DMS79 (cell line): ENCODE measurements at places on chromosomes 13 and 19.

- no peak for DNase-seq
Measured at GRCh38 chr19:7916103-7916954, 1.7 kb downstream of the TGFBR3L start.

DNA sequence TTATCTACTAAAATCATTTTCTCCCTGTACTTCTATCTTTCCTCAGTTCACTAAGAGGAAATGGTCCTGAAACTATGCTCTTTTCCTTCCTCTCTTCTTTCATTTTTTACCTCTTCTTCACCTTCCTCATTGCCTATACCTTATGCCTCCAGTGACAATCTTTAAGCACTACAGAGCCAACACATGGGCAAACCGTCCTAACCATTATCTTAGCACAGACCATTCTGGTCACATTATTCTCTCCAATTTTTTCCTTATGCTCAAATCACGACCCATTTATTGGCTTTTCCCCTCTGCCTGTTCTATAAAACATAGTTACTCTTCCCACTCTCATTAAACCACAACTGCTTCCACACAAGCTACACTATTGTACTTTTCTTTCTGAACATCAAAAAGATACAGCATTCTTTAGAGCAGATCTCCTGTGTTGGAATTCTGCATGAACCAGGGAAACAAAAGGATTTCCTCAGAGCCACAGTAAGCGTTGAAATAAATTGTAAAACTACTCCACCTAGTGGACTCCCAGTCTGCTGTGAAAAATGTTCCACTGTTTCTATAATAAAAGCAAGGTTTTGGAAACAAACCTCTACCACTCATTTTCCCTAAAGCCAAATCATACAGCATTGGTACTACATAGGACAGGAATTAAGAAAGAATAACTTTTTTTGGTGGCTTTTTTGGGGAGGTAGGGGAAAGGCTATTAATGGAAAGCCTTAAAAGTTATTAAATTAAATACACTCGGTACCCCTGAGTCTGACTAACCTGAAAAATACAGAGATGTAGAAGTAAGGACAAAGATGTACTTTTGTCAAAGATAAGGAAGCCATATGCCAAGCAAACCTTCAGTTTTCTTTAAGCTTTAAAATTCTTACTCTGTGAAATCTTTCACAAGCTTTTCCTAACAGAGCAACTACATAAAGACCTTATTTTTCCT is 19.5 kb downstream of the NUFIP1 start:
- DNase-seq, result no peak

DNA sequence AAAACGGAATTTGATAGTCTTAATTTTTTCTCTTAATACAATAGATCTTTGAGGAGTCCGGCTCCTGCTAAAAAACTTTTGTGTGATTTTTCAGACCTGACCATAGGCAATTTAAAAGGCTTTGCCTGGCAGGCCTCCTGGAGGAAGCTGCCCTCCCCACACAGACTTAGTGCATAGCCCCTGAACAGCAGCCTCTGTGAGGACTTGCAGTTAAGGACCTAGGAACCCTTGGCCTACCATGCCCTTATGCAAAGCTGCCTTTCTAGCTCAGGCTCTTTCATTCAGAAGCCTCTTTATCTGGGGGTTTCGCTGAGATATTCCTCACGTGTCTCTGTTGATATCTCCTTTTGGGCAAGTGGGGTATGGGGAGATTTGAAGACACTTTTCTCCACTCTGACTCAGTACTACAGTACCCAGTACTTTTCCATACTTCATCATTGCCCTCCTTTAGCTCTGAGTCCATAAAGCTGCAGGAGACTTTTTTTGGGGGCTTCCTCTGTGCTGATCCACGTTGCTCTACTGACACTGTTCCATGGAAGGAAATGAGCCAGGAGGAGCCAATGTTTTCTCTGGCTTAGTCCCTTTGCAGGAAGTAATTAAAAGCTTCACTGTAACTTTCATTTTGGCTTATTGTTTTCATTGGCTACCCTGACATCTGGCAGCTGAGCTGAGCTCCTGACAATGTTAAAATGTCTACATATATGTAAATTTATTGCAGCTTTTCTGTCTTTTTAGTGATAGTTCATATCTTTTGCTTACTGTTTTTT is 283.1 kb downstream of the TDRD3 start:
- DNase-seq, result no peak

DNA sequence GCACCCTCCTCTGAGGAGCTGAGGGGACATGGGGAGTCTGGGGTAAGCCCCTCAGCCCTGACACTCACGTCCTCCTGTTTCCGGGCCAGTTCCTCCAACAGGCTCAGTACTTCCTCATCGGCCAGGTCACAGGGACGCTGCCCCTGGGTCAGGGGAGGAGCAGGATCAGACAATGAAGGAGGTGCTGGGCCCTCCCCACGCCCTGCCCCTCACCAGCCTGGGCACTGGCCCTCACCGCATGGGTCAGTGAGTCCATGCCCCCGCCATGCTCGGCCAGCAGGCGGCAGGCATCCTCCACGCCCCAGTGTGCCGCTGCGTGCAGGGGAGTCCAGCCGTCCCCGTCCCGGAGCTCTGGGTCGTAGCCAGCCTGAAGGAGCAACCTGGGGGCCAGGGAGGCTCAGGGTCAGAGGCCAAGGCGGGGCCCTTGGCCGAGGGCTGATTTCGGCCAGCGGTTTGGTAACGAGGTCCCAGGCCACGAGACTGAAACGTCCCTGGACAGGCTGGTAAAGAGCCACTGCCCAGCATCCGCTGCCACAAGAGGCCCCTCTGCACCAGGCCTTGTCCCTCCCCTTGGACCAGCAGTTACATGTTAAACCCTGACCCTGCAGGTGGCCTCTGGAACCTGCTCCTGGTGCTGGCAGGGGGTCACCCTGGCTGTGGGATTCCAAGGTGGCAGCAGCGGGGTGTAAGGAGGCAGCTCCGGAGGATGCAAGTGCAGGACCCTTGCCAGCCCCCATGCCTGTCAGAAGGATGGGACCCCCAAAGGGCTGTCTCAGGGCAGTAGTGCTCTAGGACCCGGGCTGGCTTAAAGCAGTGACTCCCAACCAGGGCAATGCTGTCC is 18.5 kb downstream of the PPP1R12C start:
- no peak for DNase-seq

GRCh38 chr19:10718205-10719196 is 622 bp downstream of the DNM2 start:
- DNase-seq, result peak; percentile 7

DNA sequence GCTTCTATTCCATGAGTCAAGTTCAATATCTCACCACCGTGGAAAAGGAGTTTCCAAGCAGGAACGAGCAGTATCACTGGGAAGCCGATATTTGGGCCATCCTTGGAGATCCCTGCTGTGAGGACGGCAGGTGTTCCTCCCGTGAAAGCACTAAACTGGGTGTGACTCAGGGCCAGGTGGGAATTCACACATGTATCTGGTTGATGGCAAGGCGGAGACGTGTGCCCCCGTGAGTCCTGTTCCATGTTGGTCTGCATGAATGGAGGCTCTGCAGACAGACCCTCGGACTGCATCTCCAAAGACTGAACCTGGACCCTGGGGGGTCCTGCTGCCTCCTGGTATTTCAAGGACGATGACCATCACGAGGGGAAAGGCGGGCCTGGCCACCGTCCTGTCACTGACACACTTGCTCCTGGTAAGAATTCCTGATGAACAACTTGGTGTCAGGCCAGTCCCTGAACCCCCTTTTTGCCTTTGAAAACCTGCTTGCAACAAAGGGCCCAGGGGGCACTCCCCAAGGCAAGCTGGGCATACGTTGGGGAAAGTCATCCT is 22.8 kb upstream of the GAS6 start:
- no peak for DNase-seq

DNA sequence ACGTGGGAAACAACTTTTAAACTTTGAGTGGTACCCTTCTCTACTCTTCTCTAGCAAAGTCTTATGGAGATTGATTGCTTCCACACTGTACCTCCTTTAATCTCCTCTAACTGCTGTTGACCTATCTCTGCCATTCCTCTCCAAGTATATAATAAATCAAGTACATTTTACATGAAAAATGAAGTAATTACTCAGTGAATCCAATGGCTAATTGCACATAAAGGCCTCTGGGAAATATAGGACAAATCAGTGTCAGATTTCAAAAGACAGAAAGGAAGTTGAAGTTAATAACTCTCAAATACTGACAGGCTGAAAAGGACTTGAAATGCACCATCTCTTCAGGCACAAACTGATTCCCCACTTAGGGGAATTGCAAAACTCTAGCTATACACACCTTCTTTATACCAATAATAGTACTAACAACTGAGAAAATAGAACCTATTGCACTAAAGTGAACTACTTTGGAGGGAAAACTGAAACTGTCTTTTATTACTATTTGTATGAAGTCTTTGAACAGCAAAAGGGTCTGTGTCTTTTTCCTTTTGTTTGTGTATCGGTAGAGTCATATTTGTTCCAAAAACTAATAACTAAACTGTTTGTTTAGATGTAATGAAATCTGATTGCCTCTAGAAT is 701.1 kb downstream of the PCDH9 start:
- no peak for DNase-seq

- DNase-seq, result no peak
Measured at GRCh38 chr13:108383667-108384066, 114.1 kb downstream of the TNFSF13B start.

DNA sequence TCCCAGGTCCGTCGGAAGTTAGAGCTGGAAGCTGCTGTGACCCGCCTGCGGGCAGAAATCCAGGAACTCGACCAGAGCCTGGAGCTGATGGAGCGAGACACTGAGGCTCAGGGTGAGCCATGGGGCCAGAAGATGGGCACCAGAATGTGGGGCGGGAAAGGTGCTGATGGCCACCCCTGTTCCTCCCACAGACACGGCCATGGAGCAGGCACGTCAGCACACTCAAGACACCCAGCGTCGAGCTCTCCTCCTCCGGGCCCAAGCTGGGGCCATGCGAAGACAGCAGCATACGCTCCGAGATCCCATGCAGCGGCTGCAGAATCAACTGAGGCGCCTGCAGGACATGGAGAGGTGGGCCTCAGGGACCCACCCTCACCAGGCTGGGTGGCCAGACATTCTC is 2.5 kb downstream of the HAUS5 start:
- no peak for DNase-seq

GRCh38 chr19:10439588-10439987 is 19.2 kb downstream of the PDE4A start:
- no peak for DNase-seq

GRCh38 chr19:3382460-3383100 is 16.2 kb downstream of the NFIC start:
- DNase-seq, result no peak

GRCh38 chr19:56301886-56302620 is 12.6 kb downstream of the ZSCAN5A start:
- no peak for DNase-seq

DNA sequence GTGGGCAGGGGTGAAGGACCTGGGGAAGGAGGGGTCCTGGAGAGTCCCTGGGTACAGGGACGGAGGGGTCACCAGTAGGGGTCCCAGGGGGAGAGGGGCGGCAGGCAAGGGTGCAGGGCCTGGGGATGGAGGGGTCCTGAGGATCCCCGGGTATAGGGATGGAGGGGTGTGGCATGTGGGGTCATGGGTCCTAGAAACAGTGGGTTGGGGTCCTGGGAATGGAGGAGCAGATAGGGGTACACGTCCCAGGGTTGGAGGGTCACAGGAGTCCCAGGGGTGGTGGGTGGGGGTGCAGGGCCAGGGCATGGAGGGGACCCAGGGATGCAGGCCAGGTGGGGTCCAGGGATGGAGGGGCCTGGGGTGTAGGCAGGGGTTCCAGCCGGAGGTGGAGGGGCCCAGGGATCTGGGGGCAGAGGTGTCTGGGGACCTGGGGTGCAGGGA is 1.4 kb downstream of the BTBD2 start:
- DNase-seq, result no peak

GRCh38 chr13:47216176-47216822 is 319.4 kb upstream of the HTR2A start:
- DNase-seq, result no peak

DNA sequence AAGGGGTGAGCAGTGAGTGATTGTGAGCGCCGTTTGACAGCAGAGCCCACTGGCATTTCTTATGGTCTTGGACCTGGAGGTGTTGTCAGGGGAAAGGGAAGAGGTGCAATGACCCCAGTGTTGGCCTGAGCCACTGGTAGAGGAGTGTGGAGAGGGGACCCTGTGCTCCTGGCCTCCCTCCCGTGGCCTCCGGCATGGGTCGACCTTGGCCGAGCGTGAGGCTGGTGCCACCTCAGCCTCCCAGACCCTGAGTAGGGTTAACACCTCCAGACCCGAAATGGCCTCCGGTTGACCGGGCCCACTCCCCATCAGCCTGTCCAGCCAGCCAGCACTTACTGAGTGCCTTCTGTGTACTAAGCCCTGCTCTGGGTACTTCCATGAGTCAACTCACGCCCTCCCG is 6.5 kb downstream of the TRAPPC5 start:
- no peak for DNase-seq

DNA sequence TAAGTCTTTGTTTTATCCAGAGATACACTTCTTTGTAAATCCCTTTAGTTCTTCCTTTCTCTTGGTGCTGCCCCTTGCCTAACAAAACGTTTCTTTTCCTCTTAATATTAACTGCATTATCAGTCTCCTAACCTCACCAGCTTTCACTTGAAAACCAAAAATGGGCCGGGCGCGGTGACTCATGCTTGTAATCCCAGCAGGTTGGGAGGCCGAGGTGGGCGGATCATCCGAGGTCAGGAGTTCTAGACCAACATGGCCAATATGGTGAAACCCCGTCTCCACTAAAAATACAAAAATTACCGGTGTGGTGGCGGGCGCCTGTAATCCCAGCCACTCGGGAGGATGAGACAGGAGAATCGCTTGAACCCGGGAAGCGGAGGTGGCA is 329.8 kb upstream of the MIR17HG start:
- no peak for DNase-seq

DNA sequence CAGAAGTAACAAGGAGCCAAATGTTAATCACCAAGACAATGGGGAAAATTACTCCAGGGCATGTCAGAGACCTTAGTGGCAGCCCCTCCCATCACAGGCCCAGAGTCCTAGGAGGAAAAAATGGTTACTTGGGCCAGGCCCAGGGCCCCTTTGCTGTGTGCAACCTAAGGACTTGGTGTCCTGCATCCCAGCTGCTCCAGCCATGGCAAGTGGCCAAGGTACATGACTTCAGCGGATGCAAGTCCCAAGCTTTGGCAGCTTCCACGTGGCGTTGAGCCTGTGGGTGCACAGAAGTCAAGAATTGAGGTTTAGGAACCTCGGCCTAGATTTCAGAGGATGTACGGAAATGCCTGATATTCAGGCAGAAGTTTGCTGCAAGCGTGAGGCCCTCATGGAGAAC is 46.7 kb downstream of the OR10H4 start:
- DNase-seq, result no peak

GRCh38 chr13:48731001-48731658 is 77.4 kb downstream of the CYSLTR2 start:
- no peak for DNase-seq

GRCh38 chr19:48975947-48976847 is 11.1 kb downstream of the FTL start:
- no peak for DNase-seq

DNA sequence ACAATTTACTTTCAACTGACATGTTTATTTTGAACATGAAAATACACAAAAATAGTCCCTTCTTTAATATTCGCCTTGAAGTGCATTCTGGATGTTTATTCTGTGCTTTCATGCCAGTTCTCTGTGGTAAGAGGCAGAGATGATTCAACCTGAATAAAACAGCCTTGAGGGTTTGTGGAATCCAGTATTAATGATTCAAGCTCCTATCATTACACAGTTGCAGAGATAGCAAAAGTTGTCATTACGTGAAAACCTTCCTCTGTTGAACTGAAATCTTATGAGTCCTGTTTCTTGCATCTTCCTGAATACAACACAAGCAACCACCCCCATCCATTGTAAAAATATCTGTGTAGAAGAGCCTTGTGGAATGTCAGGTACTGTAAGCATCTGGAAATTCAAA is 142.3 kb upstream of the HTR2A start:
- DNase-seq, result no peak
